Activated naive CD8-positive, alpha-beta T cell treated with anti-CD3 and anti-CD28 coated beads, Interleukin-2, amount 10 ng/mL, durations not matched to agents 7 days and 5 days (primary cell): ENCODE measurements at places on chromosomes 6 and 20. TPM values are rescaled to one million over a fixed set of nuclear protein-coding genes. Genes with fewer than 3 reads are reported as not detected.

The HCRTR2 gene
- total RNA-seq = not detected

The RHAG gene
- total RNA-seq = not detected

The DZANK1 gene
- 1.8 TPM for total RNA-seq

The VNN1 gene
- total RNA-seq = not detected

The RTN4IP1 gene
- total RNA-seq = 7.8 TPM

DNA sequence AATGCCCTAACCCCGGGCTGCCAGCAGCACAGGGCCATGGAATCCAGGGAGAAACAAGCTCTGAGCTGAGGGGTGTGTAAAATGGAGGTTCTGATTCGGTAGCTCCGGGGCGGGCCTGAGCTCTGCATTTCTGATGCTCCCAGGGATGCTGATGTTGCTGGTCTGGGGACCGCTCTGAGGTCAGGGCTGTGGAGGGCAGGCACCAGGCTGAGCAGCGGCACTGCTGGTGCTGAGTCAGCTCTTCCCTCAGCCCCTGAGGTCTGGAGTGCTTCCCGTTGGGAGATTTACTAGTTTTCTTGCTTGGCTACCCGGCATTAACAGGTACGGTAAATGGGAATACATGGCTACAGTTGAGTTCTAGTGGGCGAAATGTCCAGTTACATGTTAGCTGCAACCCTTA, 18.6 kb upstream of the CST3 start:
- H3K4me1 ChIP-seq = no peaks in the 10 kb centered on the region
- no peak for DNase-seq
- peaks cover 11% of the 10 kb centered on the region for H3K27me3 ChIP-seq
- no peak overlapping the region for H3K27ac ChIP-seq
- H3K4me3 ChIP-seq = no peak overlapping the region

DNA sequence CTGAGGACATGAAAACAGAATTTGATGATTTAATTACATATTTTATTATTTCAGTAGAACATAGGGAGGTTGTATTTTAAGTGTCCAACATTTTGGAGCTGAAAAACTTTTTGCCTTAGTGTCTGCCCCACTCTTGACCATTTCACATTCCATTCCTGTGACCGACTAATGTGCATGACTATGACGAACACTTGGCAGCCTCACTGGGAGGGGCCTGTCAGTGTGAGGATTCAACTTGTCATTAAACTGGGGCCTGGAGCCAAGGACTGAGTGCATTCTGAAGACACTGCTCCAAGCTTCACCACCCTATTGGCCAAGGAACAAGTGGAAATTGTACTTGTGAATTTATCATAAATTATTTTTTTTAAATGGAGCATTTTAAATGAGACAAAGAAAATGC, 661.3 kb downstream of the BCKDHB start:
- H3K36me3 ChIP-seq = no peaks in the 10 kb centered on the region
- H3K4me3 ChIP-seq = no peak overlapping the region
- H3K27ac ChIP-seq = no peak overlapping the region
- no peaks in the 10 kb centered on the region for H3K27me3 ChIP-seq
- DNase-seq = no peak
- no peaks in the 10 kb centered on the region for H3K4me1 ChIP-seq

- no peak for DNase-seq
- H3K27me3 ChIP-seq = peaks cover 82% of the 10 kb centered on the region
- no peak overlapping the region for H3K4me3 ChIP-seq
- peaks cover 6% of the 10 kb centered on the region for H3K4me1 ChIP-seq
Observed at GRCh38 chr6:169795196-169795595, 43.8 kb downstream of the ERMARD start.

- H3K27me3 ChIP-seq = peaks cover 9% of the 10 kb centered on the region
- H3K4me1 ChIP-seq = peaks cover 6% of the 10 kb centered on the region
- H3K36me3 ChIP-seq = peaks cover 4% of the 10 kb centered on the region
- H3K27ac ChIP-seq = peak within 1 kb of the TSS; percentile 57
- peak; percentile 76 for DNase-seq
- peak within 1 kb of the TSS; percentile 82 for H3K4me3 ChIP-seq
Observed at GRCh38 chr20:25584905-25585704, at the start of gene NINL. NINL (minus strand) TSS chr20:25585531; CDS start chr20:25526587, 58,944 bp downstream.

DNA sequence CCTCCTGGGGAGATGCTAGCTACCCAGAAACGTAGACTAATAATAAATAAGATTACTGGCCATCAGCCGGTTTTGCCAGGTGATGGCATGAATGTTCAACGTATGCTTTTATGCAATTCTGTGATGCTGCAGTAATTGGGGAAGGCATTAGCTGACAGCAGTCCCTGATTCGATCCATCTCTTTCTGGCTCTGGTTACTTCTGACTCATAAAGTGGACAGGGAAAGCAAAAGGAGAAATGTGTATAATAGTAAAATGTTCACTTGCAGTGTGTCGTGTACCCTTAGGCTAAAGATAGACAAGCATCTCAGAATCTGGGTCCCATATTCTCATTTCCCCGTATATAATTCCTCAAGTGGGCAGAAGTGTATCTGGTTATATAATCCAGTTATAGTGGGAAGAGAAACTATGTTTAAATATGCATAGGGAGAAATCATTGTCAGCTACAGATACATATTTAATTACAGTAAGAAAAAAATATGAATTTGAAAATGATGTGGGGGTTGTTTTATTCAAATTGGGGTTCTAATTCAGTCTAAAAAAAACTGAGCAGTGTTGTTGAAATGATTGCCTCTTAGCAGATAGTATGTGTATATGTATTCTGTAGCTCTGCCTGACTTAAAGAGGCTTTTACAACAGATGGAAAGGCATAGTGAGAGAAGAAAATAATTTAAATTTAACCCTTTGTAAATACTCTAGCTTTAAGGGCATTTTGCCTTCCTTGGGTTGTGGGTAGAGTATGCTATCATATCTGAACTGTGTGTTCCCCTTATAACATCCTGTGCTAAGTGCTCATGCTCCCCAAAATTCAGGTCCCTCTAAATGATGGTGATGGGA, 40.6 kb downstream of the DOK5 start:
- no peaks in the 10 kb centered on the region for H3K27me3 ChIP-seq
- no peaks in the 10 kb centered on the region for H3K36me3 ChIP-seq
- H3K4me3 ChIP-seq = no peak overlapping the region
- H3K4me1 ChIP-seq = no peaks in the 10 kb centered on the region
- no peak overlapping the region for H3K27ac ChIP-seq

- no peak overlapping the region for H3K4me3 ChIP-seq
- H3K27me3 ChIP-seq = peaks cover 4% of the 10 kb centered on the region
- no peak overlapping the region for H3K27ac ChIP-seq
- DNase-seq = no peak
Observed at GRCh38 chr20:20089018-20089417, 36.7 kb downstream of the CFAP61 start.
